ENCODE measurements at places on chromosomes 12 and 14.

- no peak for DNase-seq
Observed at GRCh38 chr14:74978416-74978947, 23.1 kb upstream of the PGF start.

DNA sequence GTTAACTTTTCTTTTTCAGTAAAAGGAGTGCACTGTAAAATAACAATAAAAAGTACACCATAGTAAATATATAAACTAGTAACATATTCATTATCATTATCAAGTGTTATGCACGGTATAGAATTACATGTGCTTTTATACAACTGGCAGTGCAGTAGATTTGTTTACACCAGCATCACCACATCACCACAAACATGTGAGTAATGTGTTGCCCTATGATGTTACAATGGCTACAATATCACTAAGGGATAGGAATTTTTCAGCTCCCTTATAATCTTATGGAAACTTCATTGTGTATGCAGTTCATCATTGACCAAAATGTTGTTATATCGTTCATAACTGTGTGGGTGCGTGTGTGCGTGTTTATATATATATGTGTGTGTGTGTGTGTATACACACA is 23.5 kb upstream of the NEDD1 start:
- DNase-seq = no peak

DNA sequence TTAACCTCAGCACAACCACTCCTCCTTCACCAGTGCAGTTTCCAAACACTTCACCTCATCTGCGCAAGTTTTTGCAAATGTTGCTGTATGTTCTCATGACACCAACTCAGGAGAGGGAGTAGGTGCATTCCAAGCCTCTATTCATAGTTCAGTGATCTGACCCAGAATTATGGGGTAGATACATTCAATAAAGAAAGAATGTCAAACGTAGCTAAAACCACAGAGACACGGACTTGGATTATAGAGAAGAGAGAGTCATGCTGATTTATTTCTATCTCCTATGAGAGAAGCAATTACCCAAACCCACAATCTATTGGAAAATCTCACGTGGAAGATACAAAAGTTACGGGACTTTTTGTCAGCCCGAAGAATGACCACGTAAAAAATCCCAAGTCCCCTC is 1006.0 kb upstream of the TMEM132C start:
- DNase-seq = no peak

GRCh38 chr12:109902891-109903418 is 2.9 kb downstream of the TCHP start:
- DNase-seq = no peak

- no peak for DNase-seq
Observed at GRCh38 chr14:79279645-79280597, 931.4 kb downstream of the DIO2 start.

DNA sequence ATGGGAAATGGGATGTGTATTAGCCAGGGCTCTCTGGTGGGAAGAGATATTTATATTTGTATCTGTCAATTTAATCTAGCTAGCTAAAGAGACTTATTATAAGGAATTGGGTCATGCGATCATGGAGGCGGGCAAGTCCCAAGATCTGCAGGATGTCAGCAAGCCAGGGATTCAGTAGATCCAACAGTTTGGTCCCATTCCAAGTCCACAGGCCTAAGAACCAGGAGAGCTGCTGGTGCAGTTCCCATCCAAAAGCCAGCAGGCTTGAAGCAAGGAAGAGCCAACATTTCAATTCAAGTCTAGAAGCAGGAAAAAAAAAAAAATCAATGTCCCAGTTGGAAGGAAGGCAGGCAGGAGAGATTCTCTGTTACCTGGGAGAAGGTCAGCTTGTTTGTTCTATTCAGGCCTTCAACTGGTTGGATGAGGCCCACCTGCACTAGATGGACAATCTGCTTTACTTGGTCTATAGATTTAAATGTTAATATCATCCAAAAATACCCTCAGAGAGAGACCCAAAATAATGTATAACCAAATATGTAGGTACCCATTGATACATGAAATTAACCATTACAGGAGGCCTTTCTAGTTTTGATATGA is 60.7 kb upstream of the BCAT1 start:
- no peak for DNase-seq

GRCh38 chr14:104359969-104360442 is 219.6 kb upstream of the C14orf180 start:
- DNase-seq = no peak

DNA sequence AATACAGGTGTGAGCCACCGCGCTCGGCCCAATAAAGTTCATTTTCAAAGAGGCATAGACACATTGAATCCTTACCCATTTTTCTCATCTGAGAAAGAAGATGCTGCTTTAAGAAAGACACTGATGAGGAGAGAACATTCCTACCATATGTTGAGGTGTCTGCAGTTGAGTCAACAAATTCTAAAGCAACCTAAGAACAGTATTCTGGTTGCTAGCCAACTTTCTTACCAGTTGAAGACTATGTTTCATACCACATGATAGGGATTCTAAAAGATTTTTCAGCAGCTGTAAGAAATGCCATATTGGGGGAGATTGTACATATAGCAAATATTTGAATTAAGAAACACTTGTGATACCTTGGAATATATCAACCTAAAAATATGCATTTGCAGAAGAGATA is 160.1 kb downstream of the SRGAP1 start:
- DNase-seq = no peak

DNA sequence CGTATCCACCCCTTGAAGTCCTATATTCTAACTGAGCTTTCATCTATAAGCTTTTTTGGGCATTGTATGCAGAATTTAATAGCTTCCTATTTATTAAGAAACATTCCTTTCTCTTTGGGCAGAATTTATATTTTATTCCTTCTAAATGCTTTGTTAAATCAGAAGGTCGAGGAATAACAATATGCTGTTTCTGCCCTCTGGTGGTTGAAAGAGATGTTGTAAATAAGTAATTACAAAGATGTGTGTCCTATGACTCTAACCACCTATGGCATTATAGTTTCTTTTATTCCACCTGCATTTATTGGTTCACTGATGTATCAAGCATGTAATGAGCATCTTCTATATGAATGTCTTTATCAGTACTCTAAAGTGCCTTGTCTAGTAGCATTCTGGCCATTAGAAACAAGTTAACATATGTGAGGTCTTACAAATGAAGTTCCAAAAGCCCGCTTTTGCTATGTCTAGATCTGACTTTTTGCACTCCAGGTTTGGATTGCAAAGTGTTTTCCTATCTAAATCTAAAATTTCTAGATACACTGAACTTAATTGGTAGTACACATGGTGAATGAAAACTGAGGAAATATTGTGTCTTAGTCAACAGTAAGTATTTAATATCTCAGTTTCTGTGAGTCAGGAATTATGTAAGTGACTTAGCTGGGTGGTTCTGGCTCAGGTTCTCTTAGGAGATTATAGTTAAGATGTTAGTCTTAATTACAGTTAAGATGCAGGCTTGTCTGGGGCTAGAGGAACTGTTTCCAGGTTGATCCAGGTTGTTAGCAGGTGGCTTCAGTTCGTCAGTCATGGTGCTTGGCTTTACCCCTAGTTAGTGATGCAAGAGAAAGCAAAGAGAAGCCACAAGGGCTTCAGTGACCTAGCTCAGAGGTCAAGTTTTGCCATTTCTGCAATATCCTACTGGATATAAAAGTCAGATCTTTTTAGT is 57.5 kb downstream of the PLEKHA5 start:
- no peak for DNase-seq

- DNase-seq = no peak
Observed at GRCh38 chr12:129675947-129676346, 227.9 kb downstream of the TMEM132D start.

- DNase-seq = no peak
Observed at GRCh38 chr12:85179680-85180270, 100.2 kb upstream of the ALX1 start.

DNA sequence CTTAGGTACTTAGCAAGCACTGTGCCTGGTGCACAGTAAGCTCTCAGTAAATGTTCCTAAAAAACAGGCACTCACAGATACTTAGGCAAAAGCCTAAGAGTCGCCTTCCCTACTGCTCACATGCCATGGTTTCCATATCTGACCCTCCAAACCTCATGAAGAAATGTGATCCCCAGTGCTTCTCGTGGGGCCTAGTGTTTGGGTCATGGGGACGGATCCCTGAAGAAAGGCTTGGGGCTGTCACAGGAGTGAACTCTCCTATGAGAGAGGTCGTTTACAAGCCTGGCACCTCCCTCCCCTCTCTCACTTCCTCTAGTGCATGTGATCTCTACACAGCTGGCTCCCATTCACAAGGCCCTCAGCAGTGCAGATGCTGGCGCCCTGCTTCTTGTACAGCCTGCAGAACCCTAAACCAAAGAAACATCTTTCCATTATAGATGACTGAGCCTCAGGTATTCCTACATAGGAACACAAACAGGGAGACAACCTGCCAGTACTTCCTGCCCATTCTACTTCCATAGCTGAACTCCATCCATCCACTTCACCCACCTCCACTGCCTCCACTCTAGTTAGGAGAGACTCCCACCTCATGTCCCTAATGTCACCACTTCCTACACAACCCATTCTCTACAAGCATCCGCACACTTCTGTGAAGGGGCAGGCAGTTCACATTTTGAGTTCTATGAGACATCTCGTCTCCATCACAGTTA is 2.9 kb downstream of the SLC15A4 start:
- DNase-seq = no peak

DNA sequence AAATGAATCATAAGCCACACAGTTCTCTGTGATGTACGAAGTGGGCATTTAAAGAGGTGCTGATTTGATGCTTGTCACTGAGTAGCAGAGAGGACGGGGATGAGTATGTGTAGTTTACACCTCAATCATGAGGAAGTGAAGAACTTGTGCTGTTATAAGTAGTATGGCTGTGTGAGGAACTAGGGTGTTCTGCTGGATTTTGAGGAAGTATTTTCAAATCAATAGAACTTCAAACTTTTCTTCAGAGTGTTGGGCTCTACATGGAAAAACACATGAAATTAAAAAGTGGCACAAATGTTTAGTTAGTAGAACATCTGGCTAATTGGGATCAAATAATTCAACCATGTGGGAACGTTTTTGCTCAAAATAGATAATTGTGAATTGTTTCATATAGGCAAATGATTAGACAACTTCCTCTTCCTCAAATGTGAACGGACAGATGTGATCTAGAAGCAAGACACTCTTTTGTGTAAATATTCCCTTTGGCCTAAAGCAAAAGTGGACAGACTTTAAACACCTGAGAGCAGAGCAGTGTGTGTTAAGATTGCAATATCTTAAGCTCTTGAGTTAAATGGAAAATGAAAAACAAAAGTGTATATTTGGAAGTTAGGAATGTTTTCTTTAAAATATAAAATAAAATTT is 168.5 kb downstream of the NAV3 start:
- DNase-seq = no peak

DNA sequence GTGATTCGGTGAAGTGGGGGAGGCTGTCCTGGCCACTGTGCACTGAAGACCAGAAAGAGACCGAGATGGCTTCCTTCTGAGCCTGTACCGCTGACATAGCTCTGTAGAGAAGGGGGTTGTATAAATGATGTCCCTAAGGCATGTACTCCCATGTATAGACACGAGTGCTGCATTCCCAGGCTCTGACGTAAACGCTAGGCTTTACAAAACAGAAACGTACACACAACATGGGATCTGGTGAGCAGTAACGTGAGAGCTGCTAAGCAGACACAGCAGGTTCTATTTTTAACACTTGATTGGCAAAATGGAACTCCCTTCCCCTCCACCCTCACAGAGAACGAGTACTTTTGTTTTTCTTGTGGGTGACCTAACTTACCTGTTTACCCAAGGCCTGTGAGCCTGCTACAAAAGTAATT is 35.9 kb downstream of the ACADS start:
- no peak for DNase-seq

GRCh38 chr12:16599081-16599480 is 6.9 kb downstream of the LMO3 start:
- no peak for DNase-seq

DNA sequence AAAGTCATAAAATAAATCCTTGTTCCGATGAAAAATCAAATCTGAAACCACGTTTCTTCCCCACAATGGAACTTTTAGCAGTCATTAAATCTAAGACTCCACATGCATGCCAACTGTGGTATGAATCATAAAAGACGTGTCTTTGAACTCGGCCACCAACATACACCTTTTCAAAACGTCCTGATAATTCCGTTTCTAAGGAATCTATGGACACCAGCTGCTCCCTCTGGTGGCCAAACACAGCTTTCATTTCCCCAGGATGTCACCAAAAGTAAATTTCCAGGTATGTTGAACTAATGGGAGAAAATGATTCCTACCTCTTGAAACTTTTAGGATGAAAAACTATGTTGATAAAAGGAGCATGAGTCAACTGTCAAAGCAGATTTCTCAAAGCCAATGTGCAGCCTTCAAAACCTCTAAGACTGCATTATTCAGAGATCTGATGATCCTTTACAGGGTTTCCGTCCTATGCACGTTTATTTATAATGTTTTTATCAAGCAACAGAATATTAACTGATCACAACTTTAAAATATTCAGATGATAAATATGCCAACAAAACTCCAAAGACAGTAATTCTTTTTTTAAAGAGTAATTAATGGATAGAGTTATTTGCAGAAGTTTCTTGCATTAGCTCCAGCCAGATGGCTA is 96.2 kb downstream of the CIT start:
- no peak for DNase-seq

DNA sequence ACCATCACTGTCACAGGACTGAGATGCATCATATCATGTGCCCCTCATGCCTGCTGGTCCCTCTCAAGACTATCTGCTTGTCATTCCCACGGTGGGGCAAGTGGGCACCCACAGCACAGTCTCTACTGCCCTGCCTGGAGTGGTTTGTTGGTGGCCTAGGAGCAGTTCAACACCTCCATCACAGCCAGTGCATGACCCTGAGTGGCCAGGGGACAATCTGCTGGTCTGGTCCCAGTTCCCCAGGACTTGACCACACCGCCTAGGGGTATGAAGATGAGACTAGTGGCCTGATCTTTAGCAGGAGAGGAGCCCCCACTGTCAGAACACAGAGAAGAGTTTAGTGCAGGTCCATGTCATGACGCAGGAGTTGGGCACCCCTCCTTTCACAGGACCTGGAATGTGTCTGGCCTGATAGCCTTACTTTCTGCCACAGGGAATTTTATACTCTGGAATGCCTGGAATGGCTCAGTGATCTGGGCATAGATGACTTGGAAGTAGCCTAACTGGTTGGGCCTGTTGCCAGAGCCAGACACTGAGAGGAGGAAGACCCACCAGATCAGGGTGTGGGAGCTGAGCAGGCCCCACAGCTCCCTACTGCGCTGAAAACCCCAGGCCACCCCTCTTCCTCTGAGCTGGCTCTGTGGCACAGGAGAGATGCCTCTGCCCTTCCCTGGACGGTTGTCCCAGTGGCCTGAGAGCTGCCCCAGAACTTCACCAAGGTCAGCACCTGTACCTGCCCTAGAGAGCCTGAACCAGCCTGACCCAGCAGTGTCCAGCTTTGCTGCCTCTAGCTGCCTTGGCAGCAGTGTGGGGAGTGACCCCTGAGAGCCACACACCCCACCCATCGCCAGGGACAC is 83.3 kb downstream of the PUS7L start:
- no peak for DNase-seq

- peak; percentile 4 for DNase-seq
Observed at GRCh38 chr12:76927170-76927784, 48.5 kb upstream of the CSRP2 start.

DNA sequence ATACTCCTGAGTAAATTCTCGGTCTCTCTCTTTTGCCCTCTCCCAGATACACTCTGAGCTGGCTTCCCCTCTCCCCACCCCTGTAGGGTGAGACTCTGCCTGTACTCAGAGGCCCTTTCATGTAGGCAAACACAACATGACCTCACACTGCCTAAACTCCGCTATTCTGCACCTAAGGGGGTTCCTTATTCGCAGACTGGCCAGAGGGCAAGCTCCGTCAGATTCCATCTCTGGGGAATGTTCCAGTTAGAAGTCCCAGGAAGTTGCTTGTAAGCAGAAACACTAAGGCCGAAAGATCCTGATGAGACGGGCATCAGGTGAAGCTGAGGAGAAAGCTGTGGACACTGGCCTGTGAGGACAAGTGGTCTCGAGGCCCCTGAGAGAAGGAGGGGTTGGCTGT is 165.9 kb downstream of the KTN1 start:
- no peak for DNase-seq

All from activated CD4-positive, alpha-beta T cell treated with anti-CD3 and anti-CD28 coated beads, Interleukin-2, amount 50 U/mL, for 1 hour (primary cell).